Activated T-helper 1 cell treated with anti-CD3 and anti-CD28 coated beads, Interleukin-12 subunit alpha, Interleukin-12 subunit beta, Interleukin-2, Interleukin-4 antibody, amounts not matched to agents 30 ng/mL and 10 ng/mL and 1 ng/mL, durations not matched to agents 14 hours and 24 hours and 36 hours (primary cell): ENCODE measurements at places on chromosomes 7 and 10.

DNA sequence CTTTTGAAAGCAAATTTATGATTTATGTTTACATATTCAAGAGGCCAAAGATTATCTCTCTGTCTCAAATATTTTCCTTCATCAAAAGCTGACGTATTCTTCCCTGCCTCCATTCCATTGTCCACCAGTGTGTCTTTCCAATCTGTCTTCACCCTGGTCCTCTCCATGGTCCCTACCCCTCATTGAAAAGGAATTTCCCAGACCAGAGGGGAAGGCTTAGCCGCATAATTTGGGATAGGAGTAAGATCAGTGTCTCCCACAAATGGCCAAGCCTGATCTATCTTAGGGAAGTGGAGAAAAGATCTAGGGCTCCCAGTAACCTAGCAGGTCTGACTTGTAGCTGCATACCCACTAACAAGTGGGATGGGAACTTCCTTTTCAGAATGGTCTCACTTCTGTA lies 46.3 kb upstream of the ZNF800 start:
- DNase-seq = no peak

GRCh38 chr10:50592961-50593418 lies 30.8 kb downstream of the SGMS1 start:
- DNase-seq = no peak

GRCh38 chr7:69603937-69604494 lies 5.7 kb downstream of the AUTS2 start:
- no peak for DNase-seq

DNA sequence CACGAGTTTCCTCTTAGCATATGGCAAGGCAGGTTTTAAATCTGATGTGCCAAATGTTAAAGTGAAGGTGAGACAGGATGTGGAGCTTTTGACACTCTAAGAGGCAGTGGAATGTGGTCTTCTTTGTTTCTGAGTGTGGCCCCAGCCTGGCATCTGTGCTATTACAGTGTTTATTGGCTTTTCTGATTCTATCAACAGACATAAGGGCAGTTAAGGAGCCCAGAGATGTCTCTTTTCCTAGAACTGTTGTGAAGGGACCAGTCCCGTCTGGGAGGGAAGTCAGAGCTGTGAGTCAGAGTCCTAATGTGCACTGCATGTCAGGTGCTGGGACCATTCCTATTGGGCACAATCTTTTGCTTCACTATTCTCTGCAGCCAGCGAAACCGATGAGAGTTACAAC lies 32.5 kb downstream of the TRUB1 start:
- no peak for DNase-seq

DNA sequence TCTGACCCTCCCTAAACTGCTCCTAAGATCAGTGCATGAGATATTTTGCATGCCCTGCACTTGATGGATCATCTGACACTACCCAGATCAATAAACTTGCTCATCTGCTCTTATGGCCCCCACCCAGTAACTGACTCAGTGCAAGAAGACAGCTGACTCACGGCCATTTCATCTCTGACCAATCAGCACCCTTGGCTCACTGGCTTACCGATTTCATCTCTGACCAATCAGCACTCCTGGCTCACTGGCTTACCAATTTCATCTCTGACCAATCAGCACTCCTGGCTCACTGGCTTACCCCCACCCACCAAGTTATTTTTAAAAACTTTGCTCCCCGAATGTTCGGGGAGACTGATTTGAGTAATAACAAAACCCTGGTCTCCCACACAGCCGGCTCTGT lies 37.2 kb upstream of the OPTN start:
- DNase-seq = no peak

DNA sequence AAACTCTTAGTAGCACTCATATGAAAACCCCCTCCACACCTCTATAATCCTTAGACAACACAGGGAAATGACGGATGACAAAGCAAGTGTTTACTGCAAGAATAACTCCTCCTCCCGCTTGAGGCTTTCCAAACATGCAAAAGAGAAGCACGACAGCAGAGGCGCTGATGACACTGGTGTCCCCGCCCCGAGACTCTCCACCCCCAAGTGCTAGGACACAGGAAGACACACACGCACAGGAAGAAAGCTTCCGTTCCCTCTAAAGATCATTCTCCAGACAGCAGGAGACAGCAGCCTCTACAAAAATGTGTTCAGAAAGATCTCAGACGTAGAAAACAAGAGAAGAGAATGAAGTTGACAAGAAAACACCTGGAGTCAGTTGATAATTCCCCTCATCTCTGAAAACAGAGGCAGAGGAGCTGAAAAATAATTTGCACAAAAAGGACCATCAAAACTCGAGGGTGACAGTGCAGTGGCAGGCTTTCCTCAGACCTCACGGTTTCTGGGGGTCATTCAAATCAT lies 90.2 kb downstream of the DLG5 start:
- peak; percentile 71 for DNase-seq

- no peak for DNase-seq
These were observed 168.9 kb downstream of the CDK14 start for GRCh38 chr7:90764848-90765570.

DNA sequence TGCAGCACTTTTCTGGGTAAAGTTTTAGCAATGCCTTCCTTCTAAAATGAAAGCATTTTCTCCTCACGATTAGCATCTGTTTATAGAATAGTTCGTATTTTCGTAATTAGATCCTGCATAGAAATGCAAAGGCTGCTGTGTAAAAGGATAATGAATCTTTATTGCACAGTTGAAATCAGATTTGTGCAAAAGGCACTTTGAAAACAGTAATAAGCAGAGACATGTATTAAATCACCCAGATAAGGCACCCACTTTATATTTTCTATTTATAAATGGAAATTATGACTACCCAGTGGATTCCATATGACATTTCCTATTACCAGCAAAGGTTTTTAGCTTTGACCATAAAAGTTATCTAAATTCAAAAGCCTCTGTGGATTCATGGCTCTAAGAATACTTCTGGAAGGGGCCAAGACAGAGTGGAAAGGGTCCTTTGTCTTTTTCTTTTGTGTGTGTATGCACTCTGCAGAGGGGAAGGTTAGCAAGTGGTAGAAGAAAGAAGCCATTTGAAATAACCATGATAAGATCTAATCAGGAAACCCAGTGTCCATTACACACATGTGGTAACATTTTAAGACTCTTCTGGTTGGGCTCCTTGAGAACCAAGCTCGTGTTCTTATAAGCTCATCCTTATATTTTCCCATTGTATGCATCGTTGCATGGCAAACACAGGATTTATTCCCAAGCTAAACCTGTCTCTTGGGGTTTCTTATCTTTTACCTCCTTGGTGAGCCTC lies 612.1 kb downstream of the AUTS2 start:
- no peak for DNase-seq

DNA sequence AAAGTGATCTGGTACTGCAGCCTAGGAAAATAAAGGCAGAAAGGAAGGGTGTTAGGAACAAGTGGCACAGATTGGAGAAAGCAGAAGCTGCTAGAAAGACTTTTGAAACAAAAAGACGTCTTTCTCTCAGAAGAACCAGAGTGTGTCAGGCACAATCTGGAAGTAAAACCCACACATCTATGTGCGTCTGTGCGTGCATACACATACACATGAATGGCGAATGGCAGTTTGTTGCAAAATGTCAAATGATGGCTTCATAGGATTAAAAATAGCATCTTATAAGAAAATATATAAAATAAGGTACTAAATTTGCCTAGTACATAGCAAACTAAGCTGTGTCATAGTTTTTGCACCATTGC lies 246.3 kb downstream of the CDK14 start:
- no peak for DNase-seq

GRCh38 chr10:71394926-71395562 lies 1.7 kb upstream of the CDH23 start:
- DNase-seq = no peak

DNA sequence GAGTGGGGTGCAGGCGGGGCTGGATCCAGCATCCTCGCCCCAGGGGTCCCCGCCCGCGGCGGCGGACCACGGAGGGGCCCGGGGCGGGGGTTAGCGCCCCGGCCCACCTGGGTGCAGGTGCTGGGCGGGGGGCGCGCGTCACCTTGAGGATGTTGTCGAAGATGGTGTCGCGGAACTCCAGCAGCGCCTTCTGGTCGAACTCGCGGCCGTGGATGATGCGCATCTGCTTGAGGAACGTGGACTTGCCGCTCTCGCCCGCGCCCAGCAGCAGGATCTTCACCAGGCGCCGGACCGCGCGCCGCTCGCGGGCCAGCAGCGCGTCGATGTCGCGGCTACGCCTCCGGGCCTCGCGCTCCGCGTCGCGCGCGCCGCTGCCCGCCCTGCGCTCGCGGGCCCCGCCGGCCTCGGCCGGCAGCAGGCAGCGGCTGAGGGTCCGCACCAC lies 376 bp downstream of the GNA12 start:
- no peak for DNase-seq

GRCh38 chr10:45255706-45256105 lies 59.7 kb downstream of the OR13A1 start:
- DNase-seq = no peak

DNA sequence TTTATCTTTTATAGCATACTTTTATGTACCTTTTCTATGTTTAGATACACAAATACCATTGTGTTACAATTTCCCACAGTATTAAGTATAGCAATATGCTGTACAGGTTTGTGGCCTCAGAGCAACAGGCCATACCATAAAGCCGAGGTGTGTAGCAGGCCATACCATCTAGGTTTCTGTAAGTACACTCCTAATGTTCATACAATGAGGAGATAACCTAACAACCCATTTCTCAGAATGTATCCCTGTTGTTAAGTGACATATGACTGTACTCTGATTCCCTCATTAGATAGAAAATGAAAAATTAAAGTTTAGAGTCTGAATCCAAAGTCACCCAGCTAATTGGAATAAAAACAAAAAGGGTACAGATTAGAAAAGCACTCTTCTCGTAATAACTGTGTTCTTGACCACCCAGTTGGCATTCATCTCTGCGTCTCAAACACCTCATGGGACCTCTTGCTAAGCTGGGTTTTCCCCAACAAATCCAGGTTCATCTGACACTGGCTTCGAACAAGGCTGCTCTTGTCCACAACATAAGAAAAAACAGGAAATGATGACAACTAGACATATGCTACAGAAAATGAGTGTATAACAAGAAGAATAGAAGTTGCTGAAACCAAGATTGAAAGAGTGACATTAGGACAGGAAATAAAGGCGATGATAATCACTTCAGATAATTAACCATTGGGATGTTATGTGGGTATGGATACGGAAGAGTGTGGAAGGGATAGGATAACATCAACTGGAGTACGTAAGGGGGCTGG lies 1.4 kb downstream of the NDUFB8 start:
- no peak for DNase-seq

- no peak for DNase-seq
These were observed 109.9 kb upstream of the ADO start for GRCh38 chr10:62694537-62695126.

DNA sequence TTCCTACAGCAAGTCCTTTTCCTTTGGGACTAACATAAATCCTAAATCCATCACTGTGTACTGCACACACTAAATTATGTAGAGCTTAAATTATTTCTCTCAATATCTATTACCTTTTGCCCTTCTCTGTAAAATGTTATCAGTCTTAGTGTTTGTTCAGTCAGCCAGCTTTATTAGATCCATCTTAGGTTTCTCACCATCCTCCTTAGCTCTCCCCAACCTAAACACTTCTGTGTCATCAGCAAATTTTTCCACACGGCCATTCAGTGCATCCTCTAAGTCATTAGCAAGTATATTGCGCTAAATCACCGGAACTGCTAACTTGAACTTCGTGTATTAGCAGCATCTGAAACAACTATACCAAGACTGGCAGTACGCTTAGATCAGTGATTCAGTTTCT lies 142.1 kb upstream of the ZNF438 start:
- DNase-seq = no peak

DNA sequence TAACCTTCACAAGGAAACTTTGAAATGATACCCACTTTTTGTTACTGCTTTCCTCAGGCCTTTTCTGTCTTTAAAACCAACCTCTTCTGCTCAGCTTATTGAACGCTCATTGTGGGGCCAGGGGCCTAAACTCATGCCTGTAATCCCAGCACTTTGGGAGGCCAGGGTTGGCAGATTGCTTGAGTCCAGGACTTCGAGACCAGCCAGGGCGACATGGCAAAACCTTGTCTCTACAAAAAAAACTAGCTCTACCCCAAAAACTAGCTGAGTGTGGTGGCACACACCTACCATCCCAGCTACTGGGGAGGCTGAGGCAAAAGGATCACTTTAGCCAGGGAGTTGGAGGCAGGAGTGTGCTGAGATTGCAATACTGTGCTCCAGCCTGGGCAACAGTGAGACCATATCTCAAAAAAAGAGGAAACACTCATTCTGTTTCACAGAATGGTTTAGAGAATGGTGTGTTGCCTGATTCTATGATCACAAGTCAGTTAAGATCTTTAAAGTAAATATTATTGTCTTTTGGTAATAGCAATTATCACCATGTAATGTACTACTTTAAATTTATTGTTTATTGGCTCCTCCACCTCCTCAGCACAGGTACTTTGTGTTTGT lies 51.1 kb downstream of the KCTD7 start:
- no peak for DNase-seq

- no peak for DNase-seq
These were observed 28.3 kb downstream of the C1GALT1 start for GRCh38 chr7:7210475-7211237.

GRCh38 chr7:25722856-25723255 lies 429.1 kb upstream of the NFE2L3 start:
- no peak for DNase-seq

DNA sequence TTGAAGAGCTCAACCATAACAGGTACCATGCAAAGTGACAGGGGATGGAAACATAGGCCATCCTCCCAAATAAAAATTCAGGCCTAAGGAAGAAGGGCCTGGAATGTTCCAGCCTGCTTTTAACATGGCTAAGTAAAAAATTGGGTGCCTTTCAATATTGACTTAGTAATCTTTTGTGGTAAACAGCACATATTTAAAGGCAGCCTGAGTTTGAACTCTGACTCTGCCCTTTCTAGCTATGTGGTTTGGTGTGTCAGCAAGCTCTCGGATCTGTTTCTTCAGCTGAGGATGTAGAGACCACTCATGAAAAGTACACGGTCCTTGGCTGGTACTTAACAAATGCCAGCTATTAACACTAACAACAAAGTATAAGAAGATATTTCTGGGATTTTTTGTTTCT lies 191.8 kb upstream of the CDCA7L start:
- DNase-seq = no peak

GRCh38 chr10:86489071-86489810 lies 32.4 kb downstream of the WAPL start:
- no peak for DNase-seq

- no peak for DNase-seq
These were observed 1.4 kb downstream of the CCNJ start for GRCh38 chr10:96044736-96045135.

- DNase-seq = no peak
These were observed 56.5 kb downstream of the ZNF277 start for GRCh38 chr7:112262855-112263487.

DNA sequence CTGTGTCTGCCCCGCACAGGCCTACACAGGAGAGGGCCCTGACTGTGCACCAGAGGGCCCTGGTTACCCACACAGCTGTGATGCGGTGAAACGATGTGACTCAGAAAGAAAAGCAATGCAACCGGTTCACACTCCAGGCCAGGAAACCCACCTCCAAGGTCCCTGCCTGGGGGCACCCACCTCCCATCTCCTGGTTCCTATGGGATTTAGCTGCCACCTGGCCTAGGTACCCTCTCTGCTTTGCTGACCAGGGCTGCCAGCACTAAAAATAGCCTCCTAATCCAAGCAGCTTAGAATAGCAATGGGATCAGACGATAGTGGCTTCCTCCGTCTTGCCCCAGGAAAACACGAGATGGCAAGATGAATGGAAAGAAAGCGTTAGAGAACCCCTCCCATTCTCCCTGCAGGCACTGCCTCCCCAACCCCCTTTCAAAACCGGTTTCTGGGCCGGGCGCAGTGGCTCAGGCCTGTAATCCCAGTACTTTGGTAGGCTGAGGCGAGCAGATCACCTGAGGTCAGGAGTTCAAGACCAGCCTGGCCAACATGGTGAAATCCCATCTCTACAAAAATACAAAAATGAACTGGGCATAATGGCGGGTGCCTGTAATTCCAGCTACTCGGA lies 12.4 kb downstream of the RBP3 start:
- DNase-seq = no peak
